ENCODE measurements at places on chromosomes 13 and 19. TPM values are rescaled to one million over a fixed set of nuclear protein-coding genes. Genes with fewer than 3 reads are reported as not detected.

BCL3 gene
- total RNA-seq = 4.6 TPM

ZNF575 gene
- total RNA-seq = not detected

ZNF729 gene
- not detected for total RNA-seq

DNA sequence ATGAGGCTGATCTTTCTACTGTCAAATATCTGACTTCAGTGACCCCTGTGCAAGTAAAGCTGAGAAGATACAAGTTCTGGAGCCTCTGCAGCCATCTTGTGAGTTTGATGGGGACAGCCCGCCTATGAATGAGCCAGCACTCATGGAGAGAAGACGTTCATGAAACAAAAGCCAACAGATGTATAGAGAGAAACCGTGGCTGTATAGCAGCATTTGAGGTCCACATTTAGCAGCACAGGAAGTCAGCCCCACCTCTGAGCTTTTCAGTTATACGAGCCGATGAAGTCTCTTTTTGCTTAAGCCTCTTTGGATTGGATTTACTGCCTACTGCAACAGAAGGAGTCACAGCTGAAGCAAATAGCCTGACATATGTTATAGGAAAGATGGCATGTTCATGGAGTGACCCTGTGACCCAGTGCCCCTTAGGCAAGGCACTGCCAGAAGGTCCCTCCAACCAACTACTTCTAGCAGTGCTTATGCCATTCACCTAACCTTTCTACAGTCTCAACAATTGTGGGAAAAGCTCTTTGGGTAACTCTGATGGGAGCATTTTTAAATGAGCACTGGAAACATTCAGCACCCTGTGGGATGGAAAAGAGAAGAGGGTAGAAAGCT, 3.5 kb upstream of the DLEU7 start:
- H3K4me3 ChIP-seq = no peak overlapping the region
- DNase-seq = no peak
- peaks cover 24% of the 10 kb centered on the region for H3K27me3 ChIP-seq
- peaks cover 25% of the 10 kb centered on the region for H3K4me1 ChIP-seq
- H3K36me3 ChIP-seq = no peaks in the 10 kb centered on the region

DNA sequence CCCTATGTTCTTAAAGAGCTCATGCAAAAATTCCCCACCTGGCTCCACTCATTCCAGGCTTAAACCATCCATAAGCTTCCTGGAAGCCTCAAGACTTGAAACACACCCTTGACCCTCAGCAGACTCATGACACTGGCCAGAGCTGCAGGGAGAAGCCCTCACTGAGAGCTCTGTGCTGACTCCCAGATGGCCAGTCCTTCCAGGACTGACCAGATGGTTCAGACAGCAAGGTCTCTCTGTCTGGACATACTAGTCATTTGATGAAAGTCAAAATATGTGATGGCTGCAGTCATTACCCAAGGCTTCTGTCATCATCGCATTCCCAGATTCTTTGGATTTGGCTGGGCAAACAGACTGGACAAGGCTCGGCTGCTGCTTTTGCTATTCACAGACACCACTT, 397.4 kb downstream of the FOXO1 start:
- no peaks in the 10 kb centered on the region for H3K36me3 ChIP-seq
- DNase-seq = no peak
- no peak overlapping the region for H3K4me3 ChIP-seq
- no peak overlapping the region for H3K27ac ChIP-seq

GRCh38 chr13:50215399-50215798, 200.2 kb downstream of the KCNRG start:
- no peak for DNase-seq
- H3K36me3 ChIP-seq = peaks cover 26% of the 10 kb centered on the region
- no peaks in the 10 kb centered on the region for H3K4me1 ChIP-seq
- H3K27me3 ChIP-seq = no peaks in the 10 kb centered on the region
- H3K4me3 ChIP-seq = no peak overlapping the region

DNA sequence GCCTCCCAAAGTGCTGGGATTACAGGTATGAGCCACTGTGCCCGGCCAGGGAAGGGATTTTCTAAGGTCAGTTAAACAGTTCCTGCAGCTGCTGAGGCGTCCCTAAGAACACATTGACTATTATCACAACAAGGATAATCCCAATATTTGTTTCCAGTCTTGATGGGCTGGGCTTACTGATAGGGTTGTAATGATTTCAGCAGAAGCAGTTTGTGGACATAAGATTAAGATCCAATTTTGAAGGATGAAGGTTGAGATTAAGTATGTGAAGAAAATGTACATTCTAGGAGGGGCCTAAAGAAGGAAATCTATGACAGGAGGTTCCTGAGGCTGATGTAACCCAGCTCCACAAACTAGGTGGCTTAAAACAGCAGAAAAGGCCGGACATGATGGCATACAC, 10.7 kb upstream of the CCDC124 start:
- H3K4me1 ChIP-seq = no peaks in the 10 kb centered on the region
- DNase-seq = no peak
- H3K4me3 ChIP-seq = no peak overlapping the region

DNA sequence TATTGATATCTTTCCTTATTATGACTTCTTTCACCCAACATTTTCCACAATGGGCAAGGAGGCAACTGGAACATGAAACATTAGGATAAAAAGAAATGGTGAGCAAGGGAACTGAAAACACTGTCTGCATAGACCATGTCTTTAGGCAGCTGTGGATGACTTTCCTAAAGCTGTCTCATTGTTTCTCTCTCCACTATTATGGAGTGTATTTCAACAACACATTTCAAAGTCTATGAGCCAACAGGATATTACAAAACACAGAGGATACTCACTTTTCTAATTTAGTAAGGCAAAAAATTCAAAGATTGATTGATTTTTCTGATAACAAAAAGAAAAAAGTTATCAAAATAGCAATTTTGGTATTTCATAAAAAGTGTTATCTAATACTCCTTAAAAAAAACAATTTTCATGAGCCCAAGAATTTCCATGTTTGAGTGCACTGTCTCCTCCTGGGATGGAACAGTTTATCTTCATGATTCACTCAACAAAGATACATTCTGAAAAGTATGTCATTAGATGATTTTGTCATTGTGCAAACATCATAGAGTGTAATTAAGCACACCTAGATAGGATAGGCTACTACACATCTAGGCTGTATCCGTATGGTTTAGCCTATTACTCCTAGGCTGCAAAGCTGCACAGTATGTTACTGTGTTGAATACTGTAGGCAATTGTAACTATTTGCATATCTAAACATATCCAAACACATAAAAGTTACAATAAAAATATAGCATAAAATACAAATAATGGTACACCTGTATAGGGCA, 1568.4 kb downstream of the SLITRK5 start:
- H3K36me3 ChIP-seq = peaks cover 6% of the 10 kb centered on the region
- DNase-seq = no peak
- no peak overlapping the region for H3K4me3 ChIP-seq
- H3K27ac ChIP-seq = no peak overlapping the region
- H3K27me3 ChIP-seq = peaks cover 2% of the 10 kb centered on the region

DNA sequence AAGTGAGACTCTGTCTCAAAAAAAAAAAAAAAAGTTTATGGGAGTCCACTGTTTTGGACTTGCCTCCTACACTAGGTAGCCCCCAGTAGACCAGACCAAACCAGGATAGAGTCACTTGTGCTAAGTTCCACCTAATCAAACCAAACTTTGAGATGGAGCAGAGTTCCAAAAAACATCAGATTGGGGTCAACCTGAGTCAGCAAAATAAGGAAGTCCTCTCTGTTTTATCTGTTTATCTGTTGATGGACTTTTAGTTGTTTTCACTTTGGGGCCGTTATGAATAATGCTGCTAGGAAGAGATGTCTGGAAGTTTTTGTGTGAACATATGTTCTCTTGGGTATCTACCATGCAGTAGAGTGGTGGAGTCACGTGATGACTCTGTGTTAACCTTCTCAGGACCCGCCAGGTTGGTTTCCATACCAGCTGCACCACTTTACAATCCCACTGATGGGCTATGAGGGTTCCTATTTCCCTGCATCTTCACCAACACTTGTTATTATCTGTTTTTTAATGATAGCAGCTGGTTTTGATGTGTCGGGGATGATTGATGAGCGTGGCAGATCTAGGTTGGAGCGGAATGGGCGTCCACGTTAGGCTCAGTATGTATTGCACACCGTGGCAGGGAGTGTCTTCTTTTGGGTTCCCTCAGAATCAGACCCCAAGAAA, 46.6 kb upstream of the TM9SF2 start:
- no peak overlapping the region for H3K4me3 ChIP-seq
- no peak for DNase-seq
- 0 out of 2 replicates have a peak, but pooled peaks cover 3% of the 10 kb centered on the region for H3K4me1 ChIP-seq
- peaks cover 5% of the 10 kb centered on the region for H3K36me3 ChIP-seq

GRCh38 chr19:35495107-35496064, 5.1 kb upstream of the KRTDAP start:
- peaks cover 9% of the 10 kb centered on the region for H3K4me1 ChIP-seq
- H3K27ac ChIP-seq = peak overlapping the region; percentile 52
- H3K4me3 ChIP-seq = no peak overlapping the region
- DNase-seq = peak; percentile 68

GRCh38 chr13:46609052-46609451, 56.1 kb downstream of the LRCH1 start:
- peaks cover 39% of the 10 kb centered on the region for H3K4me1 ChIP-seq
- no peaks in the 10 kb centered on the region for H3K36me3 ChIP-seq
- no peak for DNase-seq
- H3K4me3 ChIP-seq = no peak overlapping the region
- peak overlapping the region; percentile 60 for H3K27ac ChIP-seq
- H3K27me3 ChIP-seq = no peaks in the 10 kb centered on the region

ZNF577 gene
- 41.5 TPM for total RNA-seq

DNA sequence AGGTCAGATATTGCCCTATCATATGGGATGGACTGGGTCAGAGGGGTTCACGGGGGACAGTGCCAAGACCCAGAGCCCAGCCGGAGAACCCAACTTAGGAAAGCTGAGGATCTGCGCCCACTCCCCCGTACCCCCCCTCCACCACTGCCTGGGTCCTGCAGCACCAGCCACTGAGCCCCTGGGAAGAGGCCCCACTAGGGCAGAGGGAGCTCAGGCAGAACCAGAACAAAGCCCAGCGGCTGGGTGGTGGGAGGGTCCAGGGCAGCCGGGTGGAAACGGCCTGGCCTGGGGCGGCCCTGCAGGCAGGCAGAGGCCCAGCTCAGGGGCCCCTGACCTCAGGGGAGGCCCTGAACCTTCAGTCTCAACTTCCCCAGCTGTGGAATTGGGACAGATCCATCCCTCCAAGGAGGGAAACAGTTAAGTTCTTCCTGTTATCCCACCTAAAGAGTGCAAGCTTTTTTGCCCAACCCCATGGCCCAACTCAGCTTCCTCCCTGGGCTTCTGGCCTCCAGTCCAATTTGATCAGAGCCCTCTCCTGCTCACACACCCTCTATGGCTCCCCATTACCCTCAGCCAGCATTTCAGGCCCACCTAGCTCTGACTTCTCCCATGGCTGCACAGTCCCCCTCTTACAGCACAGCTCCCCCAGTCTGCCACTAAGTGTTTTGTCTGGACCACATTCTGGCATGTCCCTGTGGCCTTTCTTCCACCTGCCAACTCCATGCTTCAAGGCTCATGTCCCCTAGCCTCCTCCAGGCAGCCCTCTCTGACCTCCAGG, 3.1 kb downstream of the NR2F6 start:
- H3K27ac ChIP-seq = peak overlapping the region; percentile 89
- H3K36me3 ChIP-seq = peaks cover 10% of the 10 kb centered on the region
- no peak for DNase-seq
- H3K4me1 ChIP-seq = peaks cover 42% of the 10 kb centered on the region
- no peaks in the 10 kb centered on the region for H3K27me3 ChIP-seq

- H3K27ac ChIP-seq = no peak overlapping the region
- peaks cover 83% of the 10 kb centered on the region for H3K27me3 ChIP-seq
- peak; percentile 56 for DNase-seq
- no peaks in the 10 kb centered on the region for H3K36me3 ChIP-seq
These were observed 39.7 kb downstream of the SOX1 start for GRCh38 chr13:112106478-112107141.

KLF1 gene
- total RNA-seq = 0.89 TPM

DNA sequence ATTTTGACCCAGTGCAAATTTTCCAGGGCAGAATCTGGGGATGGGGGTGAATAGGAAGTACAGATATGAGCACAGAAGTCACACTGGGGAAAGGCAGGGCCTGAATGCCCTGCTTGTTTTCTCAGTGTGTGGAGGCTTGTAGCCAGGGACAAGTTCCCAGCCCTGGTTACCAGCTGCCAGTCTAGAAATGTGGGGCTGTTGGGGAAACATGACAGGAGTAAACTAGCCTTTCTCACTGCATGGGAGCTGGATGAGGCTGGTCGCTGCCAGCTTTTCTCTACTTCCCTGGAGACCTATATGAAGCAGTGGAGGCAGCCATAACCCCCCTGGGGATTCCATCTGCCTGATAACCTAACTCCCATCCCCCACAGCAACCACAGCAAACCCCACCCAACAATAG, 2267.7 kb downstream of the PCDH9 start:
- H3K4me3 ChIP-seq = no peak overlapping the region
- DNase-seq = no peak
- no peaks in the 10 kb centered on the region for H3K27me3 ChIP-seq
- H3K4me1 ChIP-seq = no peaks in the 10 kb centered on the region
- no peaks in the 10 kb centered on the region for H3K36me3 ChIP-seq
- no peak overlapping the region for H3K27ac ChIP-seq

- peaks cover 64% of the 10 kb centered on the region for H3K36me3 ChIP-seq
- H3K27ac ChIP-seq = no peak overlapping the region
- H3K4me3 ChIP-seq = no peak overlapping the region
- no peaks in the 10 kb centered on the region for H3K4me1 ChIP-seq
These were observed 7.3 kb downstream of the TBC1D17 start for GRCh38 chr19:49884760-49885159.

DNA sequence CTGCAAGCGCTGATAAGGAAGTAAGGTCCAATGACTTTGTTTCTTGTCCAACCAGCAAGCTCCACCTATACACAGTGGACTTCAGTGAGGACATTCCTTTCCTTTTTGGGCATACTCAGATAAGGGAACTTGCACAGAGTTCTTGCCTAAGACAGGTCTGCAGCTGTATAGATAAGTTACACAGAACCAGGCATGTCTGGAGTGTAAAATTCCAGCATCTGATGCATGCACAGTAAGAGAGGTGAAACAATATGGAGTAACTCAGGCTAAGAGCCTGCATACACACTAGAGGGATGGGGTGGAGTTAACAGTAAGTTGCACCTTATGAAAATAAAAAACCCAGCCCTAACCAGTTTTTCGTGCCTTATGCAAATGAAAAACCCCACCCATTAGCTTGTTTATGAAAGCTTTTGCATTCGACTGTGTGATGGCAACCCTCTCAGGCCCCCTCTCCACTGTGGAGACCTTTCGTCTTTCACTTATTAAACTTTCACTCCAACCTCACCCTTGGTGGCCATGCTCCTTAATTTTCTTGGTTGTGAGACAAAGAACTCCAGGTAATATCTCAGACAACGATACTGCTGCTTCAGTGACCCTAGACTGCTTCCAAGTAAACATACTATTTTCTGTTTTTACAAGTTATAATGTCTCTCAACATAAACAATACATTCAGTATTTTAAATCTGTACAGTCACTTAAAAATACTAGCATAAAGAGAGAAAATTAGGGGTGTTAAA, 2859.0 kb upstream of the PCDH20 start:
- peaks cover 9% of the 10 kb centered on the region for H3K36me3 ChIP-seq
- H3K4me1 ChIP-seq = no peaks in the 10 kb centered on the region
- no peak for DNase-seq
- H3K27me3 ChIP-seq = no peaks in the 10 kb centered on the region
- no peak overlapping the region for H3K27ac ChIP-seq

- no peak overlapping the region for H3K4me3 ChIP-seq
- peaks cover 20% of the 10 kb centered on the region for H3K4me1 ChIP-seq
- no peak overlapping the region for H3K27ac ChIP-seq
- H3K27me3 ChIP-seq = no peaks in the 10 kb centered on the region
- DNase-seq = no peak
These were observed 358.7 kb downstream of the RFC3 start for GRCh38 chr13:34176633-34177032.

- peaks cover 4% of the 10 kb centered on the region for H3K4me1 ChIP-seq
- 0 out of 2 replicates have a peak overlapping the region, but pooled peaks have one; percentile 50 for H3K27ac ChIP-seq
- DNase-seq = peak; percentile 56
- H3K36me3 ChIP-seq = peaks cover 5% of the 10 kb centered on the region
These were observed 24.3 kb downstream of the ARL11 start for GRCh38 chr13:49652355-49653305.
